Testis (tissue), 5 donors: ENCODE measurements at places on chromosomes 4 and X.
A peak's percentile ranks its signal among the peaks of the same experiment; 100 is the strongest.

DNA sequence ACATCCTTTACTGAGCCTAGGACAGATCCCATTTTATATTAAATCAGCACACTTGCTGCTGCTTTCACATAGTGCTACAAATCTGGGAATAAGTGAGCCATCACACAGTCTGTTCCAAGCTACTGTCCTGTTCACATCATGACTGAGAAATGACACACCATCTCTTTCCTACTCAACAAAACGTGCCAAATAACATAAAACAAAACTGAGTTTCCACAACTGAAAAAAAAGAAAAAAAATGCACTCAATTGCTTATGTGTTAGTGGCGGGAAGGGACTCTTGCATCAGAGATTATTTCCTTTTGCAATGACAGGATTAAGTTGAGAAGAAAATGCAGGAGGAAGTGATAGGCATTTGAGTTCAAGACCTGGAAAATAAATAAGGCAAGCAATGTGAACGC lies 109.0 kb downstream of the SHROOM4 start:
- H3K4me3 ChIP-seq, result no peak overlapping the region
- no peaks in the 10 kb centered on the region for H3K36me3 ChIP-seq
- no peak for DNase-seq
- H3K27ac ChIP-seq, result no peak overlapping the region

GRCh38 chrX:47098338-47099094 lies 20.3 kb downstream of the RGN start:
- H3K27ac ChIP-seq, result no peak overlapping the region
- no peak overlapping the region for H3K4me3 ChIP-seq
- no peaks in the 10 kb centered on the region for H3K27me3 ChIP-seq
- no peaks in the 10 kb centered on the region for H3K4me1 ChIP-seq
- no peaks in the 10 kb centered on the region for H3K36me3 ChIP-seq
- no peak for DNase-seq

GRCh38 chrX:9464435-9465371 lies at the start of gene TBL1X:
TBL1X (plus strand) TSS chrX:9465058; CDS start chrX:9653587, 188,529 bp downstream.
- H3K27ac ChIP-seq, result peak within 1 kb of the TSS; percentile 70
- H3K4me1 ChIP-seq, result no peaks in the 10 kb centered on the region
- no peaks in the 10 kb centered on the region for H3K36me3 ChIP-seq
- H3K4me3 ChIP-seq, result peak within 1 kb of the TSS; percentile 74

DNA sequence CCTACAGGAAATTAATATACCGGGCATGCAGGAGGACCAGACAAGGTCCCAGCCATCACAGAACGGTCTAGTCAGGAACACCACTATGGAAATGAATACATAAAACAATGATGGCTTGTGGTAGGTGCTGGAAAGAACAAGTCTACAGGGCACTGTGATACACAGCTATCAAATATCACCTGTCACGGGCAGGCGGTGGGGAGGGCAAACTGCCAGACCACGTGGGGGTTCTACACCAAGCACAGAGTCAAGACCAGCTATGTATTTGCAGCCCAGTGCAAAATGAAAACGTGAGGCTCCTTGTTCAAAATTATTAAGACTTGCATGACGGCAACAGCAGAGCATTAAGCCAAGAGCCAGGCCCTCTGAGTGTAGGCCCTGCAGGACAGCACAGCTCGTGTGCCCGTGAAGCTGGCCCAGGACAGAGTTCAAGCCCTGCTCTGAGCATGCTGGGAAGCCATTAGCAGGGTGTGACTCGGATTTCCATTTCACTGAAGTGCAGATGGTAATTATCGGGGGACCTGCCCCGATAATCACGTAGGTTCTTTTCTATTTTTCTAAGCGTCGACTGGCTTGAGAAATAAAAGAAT lies 83.6 kb downstream of the JAKMIP1 start:
- no peak overlapping the region for H3K27ac ChIP-seq
- H3K4me1 ChIP-seq, result no peaks in the 10 kb centered on the region
- H3K36me3 ChIP-seq, result no peaks in the 10 kb centered on the region

GRCh38 chrX:38221391-38221929 lies 789 bp upstream of the SRPX start:
- no peak overlapping the region for H3K27ac ChIP-seq
- no peak for DNase-seq
- H3K4me3 ChIP-seq, result no peak overlapping the region
- H3K36me3 ChIP-seq, result no peaks in the 10 kb centered on the region

GRCh38 chr4:109302361-109303139 lies at the start of gene COL25A1:
COL25A1 (minus strand) TSS chr4:109302658.
- H3K36me3 ChIP-seq, result no peaks in the 10 kb centered on the region
- peak; percentile 87 for DNase-seq
- H3K27me3 ChIP-seq, result no peaks in the 10 kb centered on the region
- H3K4me1 ChIP-seq, result no peaks in the 10 kb centered on the region

- H3K27ac ChIP-seq, result no peak overlapping the region
- no peaks in the 10 kb centered on the region for H3K27me3 ChIP-seq
- DNase-seq, result no peak
Observed at GRCh38 chr4:5894266-5894665, 1.4 kb upstream of the CRMP1 start.

DNA sequence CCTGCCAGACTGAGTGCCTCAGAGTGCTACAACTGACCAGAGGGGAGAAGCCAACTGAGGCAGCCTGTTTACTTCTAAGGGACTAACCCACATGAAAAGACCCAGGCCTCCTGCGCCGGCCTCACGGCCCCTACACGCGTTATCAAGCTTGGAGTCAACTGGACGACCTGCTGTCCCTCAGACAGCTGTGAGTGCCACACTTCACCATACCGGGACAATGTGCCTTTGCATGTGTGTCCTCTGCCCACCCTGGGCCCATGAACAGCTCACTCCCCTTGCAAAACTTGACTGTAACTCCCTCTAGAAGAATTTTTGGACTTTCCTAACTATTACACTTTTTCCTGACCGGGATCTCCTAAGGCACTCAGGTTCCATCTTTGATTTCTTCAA lies 1.8 kb downstream of the NOP14 start:
- no peak overlapping the region for H3K4me3 ChIP-seq
- H3K4me1 ChIP-seq, result peaks cover 13% of the 10 kb centered on the region
- H3K27me3 ChIP-seq, result no peaks in the 10 kb centered on the region
- peak; percentile 40 for DNase-seq
- H3K36me3 ChIP-seq, result no peaks in the 10 kb centered on the region

DNA sequence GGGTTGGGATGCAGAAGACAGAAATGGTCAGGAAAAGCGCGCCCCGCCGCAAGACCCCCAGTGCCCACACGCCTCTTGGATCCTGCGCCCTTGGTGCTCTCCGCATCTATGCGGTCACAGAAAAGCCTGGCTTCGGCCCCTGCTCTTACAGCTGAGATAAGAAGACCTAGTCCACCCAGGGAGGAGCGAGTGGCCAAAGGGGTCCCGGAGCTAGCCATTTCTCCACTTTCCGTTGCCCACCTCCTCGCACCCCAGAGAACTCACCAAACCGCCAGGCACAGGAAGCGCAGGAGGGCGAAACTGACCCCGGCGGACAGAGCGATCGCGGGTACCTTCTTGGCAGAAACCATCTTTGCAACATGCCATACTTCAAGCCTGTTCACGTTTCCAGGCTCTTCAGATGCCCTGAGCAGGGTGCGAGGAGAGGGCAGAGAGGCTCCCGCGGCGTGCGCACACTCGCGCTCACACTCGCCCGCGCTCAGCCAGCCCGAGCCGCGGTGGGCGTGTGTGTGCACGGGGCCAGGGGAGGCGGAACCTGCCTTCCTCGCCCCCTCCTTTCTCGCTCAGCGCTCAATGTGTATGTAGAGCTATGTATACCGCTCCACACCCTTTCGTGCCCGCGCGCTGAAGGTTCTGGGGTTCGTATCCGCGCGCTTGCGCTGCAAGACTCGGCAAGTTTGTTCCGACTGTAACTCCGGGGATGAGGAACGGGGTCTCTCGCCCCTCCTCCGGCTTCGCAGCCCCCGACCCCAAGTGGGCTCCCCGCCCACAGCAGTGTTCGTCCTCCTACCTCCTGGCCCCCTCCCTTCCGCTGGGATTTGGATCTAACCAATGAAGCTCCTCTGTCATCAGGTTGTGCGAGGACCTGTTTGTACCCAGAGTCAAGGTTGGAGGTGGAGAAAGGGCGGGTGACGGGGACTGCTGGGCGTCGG lies at the start of gene GABRA4:
Gene GABRA4, minus strand, starts transcription at position 507 of the 932 bp plus-strand sequence. Its CDS starts 157 bp downstream, at position 350.
- H3K27ac ChIP-seq, result no peak within 1 kb of the TSS
- H3K36me3 ChIP-seq, result no peaks in the 10 kb centered on the region
- no peak for DNase-seq
- peak within 1 kb of the TSS; percentile 33 for H3K4me3 ChIP-seq
- H3K27me3 ChIP-seq, result no peaks in the 10 kb centered on the region

GRCh38 chrX:19075754-19076153 lies 46.5 kb downstream of the ADGRG2 start:
- H3K27ac ChIP-seq, result no peak overlapping the region
- H3K4me3 ChIP-seq, result no peak overlapping the region
- DNase-seq, result no peak
- H3K4me1 ChIP-seq, result no peaks in the 10 kb centered on the region

DNA sequence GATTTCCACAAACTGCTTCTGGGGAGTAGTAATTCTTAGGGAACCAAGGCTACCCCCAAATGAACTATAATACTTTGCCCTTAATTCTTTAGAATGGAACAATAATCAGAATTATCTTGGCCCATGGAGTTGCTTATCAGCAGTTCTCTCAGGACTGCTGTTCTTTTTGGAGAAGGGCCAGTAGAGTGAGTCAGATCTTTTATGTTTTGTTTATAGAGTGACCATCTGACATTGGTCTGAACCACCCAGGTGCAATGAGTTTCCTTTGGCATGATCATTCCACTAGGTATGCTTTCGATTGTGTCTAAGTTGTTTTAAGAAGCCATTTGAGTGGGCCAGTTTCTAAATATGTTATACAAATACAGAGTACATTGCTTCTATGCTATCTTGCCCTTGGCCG lies 31.8 kb downstream of the PRRG1 start:
- H3K36me3 ChIP-seq, result no peaks in the 10 kb centered on the region
- H3K27ac ChIP-seq, result no peak overlapping the region
- DNase-seq, result no peak
- no peaks in the 10 kb centered on the region for H3K4me1 ChIP-seq
- no peak overlapping the region for H3K4me3 ChIP-seq

GRCh38 chr4:38319456-38320342 lies 344.3 kb upstream of the KLF3 start:
- H3K27ac ChIP-seq, result peak overlapping the region; percentile 62
- H3K36me3 ChIP-seq, result no peaks in the 10 kb centered on the region
- peak overlapping the region; percentile 32 for H3K4me3 ChIP-seq
- peak; percentile 95 for DNase-seq

DNA sequence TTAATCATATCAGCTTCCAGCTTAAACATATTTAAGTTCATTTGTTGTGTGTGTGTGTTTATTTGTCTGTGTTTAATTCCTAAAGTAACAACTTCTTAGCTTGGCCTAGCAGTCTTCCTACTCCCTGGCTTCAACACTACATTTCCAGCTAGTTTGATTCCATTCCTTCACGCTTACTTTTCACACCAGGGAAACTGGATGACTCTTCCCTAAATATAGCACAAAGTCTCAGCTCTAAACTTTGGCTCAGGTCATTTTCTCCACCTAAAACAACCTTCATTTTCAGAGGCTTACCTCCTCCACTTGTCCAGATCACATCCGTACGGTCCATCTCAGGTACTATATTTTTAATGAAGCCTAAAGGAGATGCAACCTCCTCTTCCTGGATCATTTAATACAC lies 94.4 kb downstream of the KCTD8 start:
- no peaks in the 10 kb centered on the region for H3K27me3 ChIP-seq
- no peak overlapping the region for H3K27ac ChIP-seq
- no peaks in the 10 kb centered on the region for H3K36me3 ChIP-seq
- no peaks in the 10 kb centered on the region for H3K4me1 ChIP-seq

GRCh38 chr4:144902614-144903013 lies 195.4 kb downstream of the ANAPC10 start:
- no peak overlapping the region for H3K4me3 ChIP-seq
- H3K27me3 ChIP-seq, result no peaks in the 10 kb centered on the region
- H3K4me1 ChIP-seq, result peaks cover 8% of the 10 kb centered on the region
- H3K36me3 ChIP-seq, result no peaks in the 10 kb centered on the region
- no peak for DNase-seq

- no peak for DNase-seq
- H3K27me3 ChIP-seq, result no peaks in the 10 kb centered on the region
- H3K4me3 ChIP-seq, result no peak overlapping the region
- no peak overlapping the region for H3K27ac ChIP-seq
- H3K36me3 ChIP-seq, result no peaks in the 10 kb centered on the region
Observed at GRCh38 chr4:97653701-97654100, 489.6 kb downstream of the STPG2 start.

DNA sequence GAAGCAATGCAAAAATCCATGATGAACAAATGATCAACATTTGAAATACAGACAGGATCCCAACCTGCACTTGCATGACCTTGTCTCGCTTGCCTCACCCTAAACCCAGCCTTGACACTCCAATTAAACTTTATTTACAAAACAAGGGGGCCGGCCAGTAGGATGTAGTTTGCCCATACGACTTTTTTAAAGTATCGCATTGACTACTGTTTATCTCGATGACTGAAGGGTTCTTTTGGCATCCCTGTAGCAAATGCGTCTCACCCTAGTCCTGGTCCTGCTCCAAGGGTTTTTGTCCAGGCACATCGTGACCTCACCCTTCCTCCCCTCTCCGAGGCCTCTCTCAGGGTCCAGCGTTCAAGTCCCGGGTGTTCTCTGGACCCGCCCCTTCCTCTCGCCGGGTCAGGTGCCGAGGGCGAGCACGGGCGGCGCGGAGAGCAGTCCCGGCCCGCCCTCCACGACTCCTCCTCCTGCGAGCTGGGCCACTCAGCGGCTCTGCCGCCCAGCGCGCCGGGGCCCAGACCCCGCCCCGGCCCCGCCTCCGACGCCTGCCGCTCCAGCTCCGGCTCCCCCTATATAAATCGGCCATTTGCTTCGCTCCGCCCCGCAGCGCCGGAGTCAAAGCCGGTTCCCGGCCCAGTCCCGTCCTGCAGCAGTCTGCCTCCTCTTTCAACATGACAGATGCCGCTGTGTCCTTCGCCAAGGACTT lies at the start of gene SLC25A5:
Gene SLC25A5, plus strand, starts transcription at position 603 of the 709 bp plus-strand sequence. Its CDS starts 72 bp downstream, at position 675.
- peak; percentile 87 for DNase-seq
- no peaks in the 10 kb centered on the region for H3K27me3 ChIP-seq
- peak within 1 kb of the TSS; percentile 90 for H3K27ac ChIP-seq
- no peaks in the 10 kb centered on the region for H3K36me3 ChIP-seq
- H3K4me3 ChIP-seq, result peak within 1 kb of the TSS; percentile 85

DNA sequence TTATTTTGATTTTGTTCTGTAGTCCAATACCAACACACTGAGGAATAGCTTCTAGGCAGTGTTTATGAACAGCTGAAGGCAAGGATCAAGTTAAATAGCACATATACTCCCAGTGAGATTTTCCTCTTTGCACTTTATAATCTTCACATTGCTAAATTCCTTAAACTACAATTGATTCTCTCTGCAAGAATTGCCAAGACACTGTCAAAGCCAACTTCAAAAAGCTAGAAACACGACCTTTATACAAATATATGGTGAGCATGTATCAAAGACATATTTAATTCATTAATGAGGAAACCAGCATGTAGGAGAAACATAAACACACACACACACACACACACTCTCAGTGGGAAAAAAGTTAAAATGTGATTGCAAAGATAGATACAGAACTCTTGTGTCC lies 86.4 kb upstream of the FAM9C start:
- no peak overlapping the region for H3K27ac ChIP-seq
- H3K4me1 ChIP-seq, result no peaks in the 10 kb centered on the region
- no peak overlapping the region for H3K4me3 ChIP-seq
- H3K27me3 ChIP-seq, result no peaks in the 10 kb centered on the region
- no peak for DNase-seq
